ENCODE measurements at places on chromosomes 4 and X.

DNA sequence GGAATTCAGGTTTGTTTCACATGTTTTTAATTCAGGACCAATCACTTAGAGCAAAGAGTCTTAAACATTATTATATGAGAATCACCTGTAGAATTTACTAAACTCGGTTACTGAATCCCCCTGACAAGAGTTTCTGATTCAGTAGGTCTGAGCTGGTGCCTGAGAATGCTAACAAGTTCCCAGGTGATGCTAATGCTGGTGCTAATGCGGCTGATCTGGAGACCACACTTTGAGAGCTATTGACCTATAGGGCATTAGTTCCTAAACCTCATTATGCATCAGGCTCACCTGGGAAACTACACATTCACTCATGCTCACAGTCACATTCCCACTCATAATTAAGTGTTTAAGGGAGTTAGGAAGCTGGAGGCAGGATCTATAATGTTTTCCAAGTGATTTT is 36.1 kb upstream of the NUDT6 start:
- no peak for DNase-seq

- DNase-seq, result no peak
These were observed 154.9 kb downstream of the PARM1 start for GRCh38 chr4:75087865-75088264.

- DNase-seq, result no peak
These were observed at the start of gene TLR6 for GRCh38 chr4:38856524-38857337. TLR6 (minus strand) TSS chr4:38856817; CDS start chr4:38829473, 27,344 bp downstream.

DNA sequence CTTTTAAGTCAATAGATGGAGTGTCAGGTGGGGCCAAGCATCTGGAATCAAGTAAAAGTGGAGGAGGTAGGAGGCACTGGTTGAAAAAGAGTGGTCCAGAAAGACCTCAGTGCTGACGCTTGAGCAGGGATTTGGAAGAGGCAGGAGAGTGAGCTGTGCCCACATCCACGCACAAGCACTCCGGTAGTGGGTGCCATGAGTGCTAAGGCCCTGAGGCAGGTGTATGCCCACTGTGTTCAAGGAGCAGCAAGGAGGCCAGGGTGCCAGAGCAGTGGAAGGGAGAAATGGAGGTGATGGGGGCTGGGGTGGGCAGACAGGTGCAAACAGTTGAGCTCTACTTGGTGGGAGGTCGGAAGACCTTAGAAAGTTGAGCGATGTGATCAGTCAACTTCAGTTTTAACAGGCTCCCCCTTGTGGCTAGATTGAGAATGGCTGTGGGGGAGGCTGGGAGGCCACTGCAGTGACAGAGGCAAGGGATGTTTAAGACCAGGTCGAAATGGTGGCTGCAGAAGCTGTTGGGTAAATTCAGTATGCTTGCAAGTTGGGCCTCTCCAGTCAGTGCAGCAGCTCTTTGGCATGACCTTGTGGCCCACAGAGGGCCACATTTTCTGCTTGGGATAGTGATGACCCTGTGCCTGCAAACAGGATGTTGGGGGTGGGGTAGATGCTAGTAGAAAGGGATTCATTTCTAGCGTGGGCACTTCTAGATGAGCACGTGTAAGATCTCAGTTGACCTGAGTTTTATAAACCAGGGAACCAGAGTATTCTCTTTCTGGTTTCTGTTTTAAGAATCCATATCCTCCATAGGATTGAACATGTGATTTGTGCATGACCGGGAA is 12.7 kb downstream of the TKTL1 start:
- DNase-seq, result peak; percentile 64

GRCh38 chrX:115952417-115953092 is 218.0 kb upstream of the AGTR2 start:
- no peak for DNase-seq

DNA sequence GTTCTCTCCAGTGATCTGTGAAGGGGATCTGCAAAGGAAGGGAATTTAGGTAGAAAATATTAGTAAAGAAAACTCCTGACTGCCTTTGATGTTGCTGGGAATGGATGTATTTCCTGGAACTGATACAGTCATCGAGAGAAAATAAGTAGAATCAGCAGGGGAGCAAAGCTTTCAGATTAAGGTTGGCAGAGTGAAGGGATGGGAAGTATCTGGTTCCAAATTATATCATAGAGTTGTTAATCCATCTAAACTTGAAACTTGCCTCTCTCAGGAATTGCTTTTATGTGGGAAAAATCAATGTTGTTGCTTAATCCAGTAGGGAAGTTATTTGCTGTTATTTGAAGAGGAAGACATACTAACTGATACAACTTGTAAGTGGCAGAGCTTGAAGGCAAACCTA is 19.3 kb downstream of the EPHA5 start:
- DNase-seq, result no peak

DNA sequence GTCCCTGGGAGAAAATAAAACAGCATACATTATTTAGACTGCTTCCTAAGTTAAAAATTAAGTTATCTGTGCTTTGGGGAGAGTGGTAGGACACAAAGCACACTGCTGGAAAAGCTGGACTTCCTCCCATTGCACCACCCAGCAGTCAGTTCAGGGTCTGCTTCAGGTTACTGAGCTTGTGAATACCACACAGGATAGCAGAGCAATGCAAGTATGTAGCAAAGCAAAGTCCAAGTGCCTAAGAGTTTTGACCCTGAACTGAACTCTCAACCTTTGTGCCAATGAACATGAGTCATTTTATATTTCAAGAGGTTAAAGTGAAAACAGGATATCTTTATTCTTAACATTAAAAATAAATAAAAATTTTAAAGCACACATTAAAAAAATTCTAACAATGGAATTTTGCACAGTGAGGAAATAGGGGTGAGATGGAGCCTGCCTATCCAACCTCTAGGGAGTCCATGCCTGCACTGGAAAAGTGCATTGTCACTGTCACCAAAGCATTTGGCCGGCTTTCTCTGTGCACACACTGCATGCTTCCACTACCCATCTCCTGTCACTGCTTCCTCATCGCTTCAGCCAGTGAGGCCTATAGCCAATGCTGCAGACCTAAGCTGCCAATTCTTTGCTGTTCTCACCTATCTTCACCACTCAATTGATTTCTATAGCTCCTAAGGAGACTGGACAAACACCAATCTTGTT is 50.9 kb downstream of the ABCG2 start:
- no peak for DNase-seq

DNA sequence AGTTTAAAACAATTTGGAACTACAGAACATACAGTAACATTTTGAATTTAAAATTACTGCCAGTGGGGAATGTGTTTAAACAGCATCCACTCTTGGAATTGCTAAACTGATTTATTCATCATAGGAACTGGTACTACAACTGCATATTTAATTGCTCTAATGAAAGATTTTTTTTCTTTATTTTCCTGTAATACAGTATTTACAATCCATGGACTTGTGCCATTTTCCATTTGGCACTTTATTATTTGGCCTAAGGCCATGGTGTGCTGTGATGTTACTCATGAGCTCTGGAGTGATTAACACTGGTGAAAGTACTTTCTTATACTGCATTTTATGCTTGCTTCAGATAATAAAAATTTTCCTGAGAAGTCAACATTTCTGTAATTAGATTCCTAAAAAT is 69.7 kb upstream of the NUDT6 start:
- no peak for DNase-seq

DNA sequence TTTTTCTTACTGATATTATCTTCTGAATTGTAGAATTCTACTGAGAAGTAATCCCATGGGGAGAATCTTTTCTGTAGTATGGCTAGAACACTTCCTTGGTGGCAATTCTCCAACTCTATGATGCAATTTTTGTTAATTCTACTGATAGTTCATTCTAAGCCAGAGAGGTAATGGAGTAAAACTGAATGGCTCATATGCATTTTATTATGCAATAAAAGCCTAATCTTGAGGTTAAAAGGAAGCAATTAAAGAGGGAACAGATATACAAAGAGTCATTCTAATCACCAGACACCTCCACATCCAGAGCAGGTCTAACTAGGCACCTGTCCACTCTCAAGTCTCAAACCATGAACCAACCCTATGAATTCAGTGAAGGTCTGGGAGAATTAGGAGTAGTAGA is 9.7 kb downstream of the RAP2C start:
- DNase-seq, result no peak

DNA sequence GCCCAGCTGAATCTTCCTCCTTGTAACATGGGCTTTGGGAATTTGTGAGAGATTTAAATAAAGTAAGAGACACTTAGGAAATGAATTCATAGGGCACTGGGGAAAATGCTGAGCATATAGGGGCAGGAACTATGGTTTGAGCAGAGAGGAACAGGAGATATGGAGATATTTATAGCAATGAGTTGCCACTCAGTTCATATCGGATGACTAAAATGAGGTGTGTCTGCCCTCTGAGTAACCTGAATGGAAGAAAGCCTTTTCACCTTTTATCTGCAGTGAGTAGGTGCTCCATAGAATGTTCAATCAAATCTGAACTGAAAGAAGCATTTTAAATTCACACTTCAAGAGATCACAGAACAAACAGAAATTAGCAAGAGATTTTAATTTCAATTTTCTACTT is 105.7 kb downstream of the CEP44 start:
- no peak for DNase-seq

- DNase-seq, result no peak
These were observed 151.0 kb downstream of the PALLD start for GRCh38 chr4:168647646-168648375.

DNA sequence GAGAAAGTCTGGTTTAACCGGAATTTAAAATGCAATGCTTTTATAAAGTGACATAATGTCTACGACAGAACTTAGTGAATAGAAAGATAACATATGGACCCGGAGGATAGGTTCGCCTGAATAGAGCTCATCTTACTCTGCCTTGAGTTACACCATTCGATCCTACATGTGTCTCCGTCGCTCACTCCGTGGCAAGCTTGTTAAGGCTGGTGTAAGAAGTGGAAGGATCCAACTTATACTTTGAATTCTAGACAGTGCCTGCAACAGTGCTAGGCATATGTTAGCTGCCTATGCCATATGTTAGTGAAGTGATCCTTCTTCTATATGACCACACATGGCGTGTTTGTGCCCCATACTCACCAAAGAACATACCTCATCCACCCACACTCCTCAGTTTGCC is 50.9 kb downstream of the SEL1L3 start:
- DNase-seq, result no peak

DNA sequence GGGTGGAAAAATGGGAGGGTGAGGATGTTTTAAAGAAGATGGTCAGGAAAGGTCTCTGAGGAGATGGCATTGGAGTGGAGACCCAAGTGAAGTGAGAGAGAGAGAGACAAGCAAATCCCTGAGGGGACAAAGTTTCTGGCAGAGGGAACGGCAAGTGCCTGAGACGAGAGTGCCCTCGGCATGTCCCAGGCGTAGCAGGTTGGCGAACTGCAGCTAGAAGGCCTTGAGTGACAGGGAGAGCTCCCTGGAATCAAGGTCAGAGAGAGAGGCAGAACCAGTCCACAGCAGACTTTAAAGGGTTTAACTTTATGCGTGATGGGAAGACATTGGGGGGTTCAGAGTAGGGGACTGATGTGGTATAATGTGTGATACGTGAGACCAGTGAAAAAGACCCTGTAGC is 150.2 kb upstream of the HAND2 start:
- no peak for DNase-seq

DNA sequence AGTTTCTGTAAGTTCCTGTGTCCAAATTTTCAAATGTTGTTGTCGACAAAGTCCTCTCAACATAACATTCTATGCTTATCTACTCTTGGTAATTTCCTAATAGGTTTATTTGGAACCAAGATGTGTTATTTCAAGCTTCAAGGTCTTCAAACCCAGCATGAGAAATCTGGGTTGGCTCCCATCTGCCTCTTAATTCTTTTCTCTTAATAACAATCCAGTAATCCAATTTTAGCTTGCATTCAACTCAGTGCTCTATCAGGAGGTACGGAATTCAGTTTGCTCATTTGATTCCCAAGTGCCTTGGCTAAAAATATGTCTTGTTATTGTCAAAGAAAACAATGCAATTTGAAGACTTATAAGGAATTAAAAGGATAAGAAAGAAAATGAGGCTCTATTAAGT is 235.5 kb upstream of the MID1 start:
- no peak for DNase-seq

DNA sequence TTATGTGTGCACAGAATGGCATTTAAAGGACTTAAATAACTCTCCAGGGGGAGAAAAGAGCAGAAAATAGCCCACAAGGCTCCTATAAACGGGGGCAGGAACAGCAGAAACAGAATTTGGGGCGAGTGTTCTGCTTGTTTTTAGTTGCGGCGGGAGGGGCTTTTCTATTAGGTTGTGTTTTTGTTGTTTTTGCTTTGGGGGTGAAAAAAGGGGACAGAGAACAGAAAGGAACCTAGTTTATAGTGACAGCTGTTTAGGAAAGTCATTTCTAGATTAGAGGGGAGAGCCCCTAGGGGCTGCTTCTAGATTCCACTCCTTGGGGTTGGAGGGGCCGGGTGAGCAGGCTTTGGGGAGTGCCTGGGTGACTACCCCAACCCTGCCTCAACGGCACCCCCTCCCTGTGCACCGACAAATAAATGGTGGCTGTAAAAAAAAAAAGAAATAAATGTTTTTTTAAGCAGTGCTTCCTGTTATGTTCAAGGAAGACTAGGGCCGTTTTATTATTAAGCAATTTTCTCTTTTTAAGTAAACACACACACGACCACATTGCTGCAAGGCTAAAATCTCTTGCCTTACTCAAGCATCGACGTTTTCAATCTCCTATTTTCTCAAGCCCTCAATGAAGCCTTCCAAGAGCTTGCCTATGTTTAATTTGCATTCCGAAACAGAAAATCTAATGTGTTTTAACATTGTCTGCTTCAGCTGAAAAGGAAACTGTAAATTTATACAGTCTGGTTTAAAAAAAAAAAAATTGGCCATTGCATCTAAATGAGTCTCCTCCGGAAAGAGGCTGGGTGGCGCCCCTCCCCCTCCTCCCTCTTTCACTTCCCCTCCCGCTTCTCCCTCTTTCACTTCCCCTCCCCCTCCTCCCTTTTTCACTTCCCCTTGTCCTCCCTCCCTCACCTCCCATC is 123.3 kb upstream of the TBL1X start:
- no peak for DNase-seq

- no peak for DNase-seq
These were observed 237.5 kb downstream of the HNRNPD start for GRCh38 chr4:82136161-82136801.

GRCh38 chrX:139936259-139936658 is 3.4 kb upstream of the ATP11C start:
- DNase-seq, result no peak

GRCh38 chrX:7168371-7168770 is 20.4 kb upstream of the PUDP start:
- no peak for DNase-seq

DNA sequence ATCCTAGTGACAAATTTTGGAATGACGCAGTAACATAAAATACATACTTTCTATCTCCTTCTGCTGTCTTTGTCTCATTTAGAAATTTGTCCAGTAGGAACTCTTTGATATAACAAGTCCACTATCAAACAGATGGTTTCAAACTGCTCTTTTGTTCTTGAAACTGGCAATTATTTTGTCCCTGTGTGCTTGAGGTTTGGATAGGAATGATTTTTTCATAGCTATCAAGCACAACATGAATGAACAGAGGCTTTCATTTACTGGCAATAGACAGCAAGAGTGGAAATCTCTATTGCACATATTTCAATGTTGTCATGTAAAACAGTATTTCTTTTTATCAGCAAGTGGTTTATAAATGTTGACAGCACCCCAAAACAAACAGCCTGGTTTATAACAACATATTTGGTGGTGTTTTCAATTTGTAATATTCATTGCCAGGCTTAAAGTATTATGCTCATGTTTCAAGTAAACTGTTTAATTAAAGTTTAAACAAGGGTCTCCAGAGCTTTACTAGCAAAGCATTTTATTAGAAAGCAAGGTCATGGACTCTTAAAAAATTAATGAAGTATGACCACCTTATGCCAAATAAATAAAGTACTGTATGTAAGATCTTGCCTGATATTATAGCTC is 60.0 kb downstream of the TIGD2 start:
- no peak for DNase-seq
